Activated naive CD4-positive, alpha-beta T cell treated with anti-CD3 and anti-CD28 coated beads for 36 hours (primary cell): ENCODE measurements at places on chromosomes 5 and 9. TPM values are rescaled to one million over a fixed set of nuclear protein-coding genes. Genes with fewer than 3 reads are reported as not detected.
A peak's percentile ranks its signal among the peaks of the same experiment; 100 is the strongest.

- no peak overlapping the region for H3K27ac ChIP-seq
- no peak for DNase-seq
- peaks cover 28% of the 10 kb centered on the region for H3K36me3 ChIP-seq
- no peak overlapping the region for H3K4me3 ChIP-seq
- H3K4me1 ChIP-seq, result peaks cover 15% of the 10 kb centered on the region
These were observed 79.1 kb downstream of the AOPEP start for GRCh38 chr9:94805585-94805984.

GRCh38 chr9:122348288-122348777 is 22.5 kb upstream of the PTGS1 start:
- H3K4me1 ChIP-seq, result peaks cover 2% of the 10 kb centered on the region
- no peak overlapping the region for H3K4me3 ChIP-seq

- no peaks in the 10 kb centered on the region for H3K27me3 ChIP-seq
- H3K4me1 ChIP-seq, result peaks cover 13% of the 10 kb centered on the region
- H3K36me3 ChIP-seq, result peaks cover 6% of the 10 kb centered on the region
- no peak for DNase-seq
These were observed 9.5 kb downstream of the GM2A start for GRCh38 chr5:151262532-151262931.

DNA sequence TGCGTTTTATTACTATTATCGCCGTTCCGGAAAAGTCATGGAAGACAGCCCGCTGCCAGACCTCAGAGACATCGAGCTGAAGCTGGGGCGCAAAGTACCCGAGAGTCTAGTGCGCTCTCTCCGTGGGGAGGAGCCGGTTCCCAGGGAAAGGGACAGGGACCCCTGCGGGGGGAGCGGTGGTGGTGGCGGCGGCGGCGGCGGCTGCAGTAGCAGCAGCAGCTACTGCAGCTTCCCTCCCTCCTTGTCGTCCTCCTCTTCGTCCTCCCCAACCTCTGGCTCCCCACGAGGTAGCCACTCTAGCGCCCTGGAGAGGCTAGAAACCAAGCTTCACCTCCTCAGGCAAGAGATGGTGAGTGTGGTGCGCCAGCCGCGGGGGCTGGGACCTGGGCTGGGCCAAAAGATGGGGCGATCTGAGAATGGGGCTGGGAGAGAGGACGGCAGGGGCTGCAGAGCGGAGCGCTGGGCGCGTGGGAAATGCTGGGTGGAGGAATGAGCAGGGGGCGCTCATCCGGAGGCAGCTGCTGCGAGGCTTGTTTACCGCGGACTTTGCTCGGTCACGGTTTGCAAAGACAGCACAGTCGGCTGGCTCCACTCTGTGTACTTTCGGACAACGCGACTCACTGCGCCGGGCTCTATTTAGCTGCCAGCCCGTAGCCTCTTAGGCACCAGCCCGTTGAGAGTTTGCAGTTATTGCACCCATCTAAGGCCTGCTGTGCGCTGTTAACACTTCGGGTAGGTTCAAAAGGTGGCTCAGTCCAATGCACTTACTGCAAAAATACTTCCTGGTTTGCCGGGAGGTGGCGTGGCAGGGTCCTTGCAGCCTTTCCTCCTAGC is 1.1 kb downstream of the LURAP1L start:
- peaks cover 23% of the 10 kb centered on the region for H3K27me3 ChIP-seq
- H3K36me3 ChIP-seq, result peaks cover 2% of the 10 kb centered on the region
- DNase-seq, result peak; percentile 8
- no peak overlapping the region for H3K27ac ChIP-seq
- H3K4me3 ChIP-seq, result no peak overlapping the region

GRCh38 chr5:169273451-169273850 is 27.5 kb downstream of the SLIT3 start:
- H3K4me3 ChIP-seq, result no peak overlapping the region
- no peaks in the 10 kb centered on the region for H3K27me3 ChIP-seq
- no peaks in the 10 kb centered on the region for H3K36me3 ChIP-seq
- no peak for DNase-seq

DNA sequence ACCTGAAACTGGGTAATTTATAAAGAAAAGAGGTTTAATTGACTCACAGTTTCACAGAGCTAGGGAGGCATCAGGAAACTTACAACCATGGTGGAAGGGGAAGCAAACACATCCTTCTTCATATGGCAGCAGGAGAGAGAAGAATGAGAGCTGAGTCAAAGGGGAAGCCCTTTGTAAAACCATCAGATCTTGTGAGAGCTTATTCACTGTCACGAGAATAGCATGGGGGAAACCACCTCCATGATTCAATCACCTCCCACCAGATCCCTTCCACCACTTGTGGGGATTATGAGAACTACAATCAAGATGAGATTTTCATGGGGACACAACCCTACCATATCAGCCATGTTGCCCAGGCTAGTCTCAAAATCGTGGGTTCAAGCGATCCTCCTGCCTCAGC is 143.4 kb downstream of the FGF18 start:
- H3K27ac ChIP-seq, result no peak overlapping the region
- no peak overlapping the region for H3K4me3 ChIP-seq
- H3K27me3 ChIP-seq, result peaks cover 10% of the 10 kb centered on the region
- DNase-seq, result peak; percentile 45

GRCh38 chr5:175680463-175680862 is 22.6 kb downstream of the HRH2 start:
- peaks cover 10% of the 10 kb centered on the region for H3K36me3 ChIP-seq
- no peaks in the 10 kb centered on the region for H3K27me3 ChIP-seq
- no peak overlapping the region for H3K27ac ChIP-seq
- peaks cover 55% of the 10 kb centered on the region for H3K4me1 ChIP-seq
- H3K4me3 ChIP-seq, result no peak overlapping the region

GRCh38 chr5:108749128-108749861 is 1.6 kb downstream of the FER start:
- no peaks in the 10 kb centered on the region for H3K36me3 ChIP-seq
- peak overlapping the region; percentile 85 for H3K4me3 ChIP-seq
- H3K27me3 ChIP-seq, result no peaks in the 10 kb centered on the region

DNA sequence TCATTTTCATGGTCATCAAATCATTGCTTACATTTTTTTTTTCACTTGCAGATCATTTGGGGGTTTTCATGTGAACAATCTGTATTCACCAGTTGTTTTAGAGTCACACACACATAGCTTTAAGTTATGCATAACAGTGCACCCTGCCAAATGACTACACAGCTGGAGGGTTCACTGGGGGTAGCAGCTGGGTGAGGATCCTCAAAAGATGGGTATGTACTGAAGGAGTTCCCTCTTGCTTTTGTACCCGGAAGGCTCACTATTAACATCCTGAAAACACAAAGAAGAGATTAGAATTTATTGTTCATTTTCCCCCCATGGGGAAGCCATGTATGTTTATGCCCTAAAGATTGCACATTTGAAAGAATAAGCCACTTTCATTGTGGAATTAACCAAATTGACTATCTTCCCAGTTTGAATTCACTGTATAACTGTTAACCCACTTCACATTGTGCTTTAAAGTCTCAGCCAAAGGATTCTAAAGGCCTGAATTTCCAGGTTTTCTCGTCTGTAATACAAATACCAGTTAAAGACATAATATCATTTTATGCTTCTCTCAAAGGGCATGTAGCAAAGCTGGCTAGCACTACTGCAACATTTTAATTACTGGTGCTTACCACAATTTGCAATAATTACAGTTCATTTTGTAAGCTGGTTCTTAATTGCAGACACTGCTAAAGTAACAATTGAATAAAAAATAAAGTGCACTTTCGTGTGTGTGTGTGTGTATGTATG is 466.4 kb upstream of the MEF2C start:
- H3K4me3 ChIP-seq, result no peak overlapping the region
- no peaks in the 10 kb centered on the region for H3K4me1 ChIP-seq
- DNase-seq, result no peak

DNA sequence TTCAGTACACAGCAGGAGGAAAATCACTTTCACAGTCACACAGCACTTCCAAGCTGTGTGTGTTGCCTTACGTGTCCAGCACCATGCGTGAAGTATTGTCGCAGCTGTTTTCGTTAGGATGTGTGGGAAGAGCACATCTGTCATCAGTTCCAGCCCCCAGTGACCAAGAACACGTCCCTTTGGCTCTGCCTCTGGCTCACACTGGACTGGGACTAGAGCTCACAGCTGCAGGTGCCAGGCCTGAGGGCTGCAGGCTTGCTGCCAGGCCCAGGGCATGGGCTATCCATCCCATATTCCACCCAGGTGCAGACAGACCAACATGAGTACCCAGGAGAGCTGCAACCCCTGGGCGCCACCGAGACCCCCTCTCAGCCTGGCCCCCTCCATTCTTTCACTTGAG is 60.5 kb upstream of the ANKRD33B start:
- no peaks in the 10 kb centered on the region for H3K4me1 ChIP-seq
- no peak for DNase-seq
- no peaks in the 10 kb centered on the region for H3K27me3 ChIP-seq
- no peak overlapping the region for H3K4me3 ChIP-seq
- no peaks in the 10 kb centered on the region for H3K36me3 ChIP-seq

DNA sequence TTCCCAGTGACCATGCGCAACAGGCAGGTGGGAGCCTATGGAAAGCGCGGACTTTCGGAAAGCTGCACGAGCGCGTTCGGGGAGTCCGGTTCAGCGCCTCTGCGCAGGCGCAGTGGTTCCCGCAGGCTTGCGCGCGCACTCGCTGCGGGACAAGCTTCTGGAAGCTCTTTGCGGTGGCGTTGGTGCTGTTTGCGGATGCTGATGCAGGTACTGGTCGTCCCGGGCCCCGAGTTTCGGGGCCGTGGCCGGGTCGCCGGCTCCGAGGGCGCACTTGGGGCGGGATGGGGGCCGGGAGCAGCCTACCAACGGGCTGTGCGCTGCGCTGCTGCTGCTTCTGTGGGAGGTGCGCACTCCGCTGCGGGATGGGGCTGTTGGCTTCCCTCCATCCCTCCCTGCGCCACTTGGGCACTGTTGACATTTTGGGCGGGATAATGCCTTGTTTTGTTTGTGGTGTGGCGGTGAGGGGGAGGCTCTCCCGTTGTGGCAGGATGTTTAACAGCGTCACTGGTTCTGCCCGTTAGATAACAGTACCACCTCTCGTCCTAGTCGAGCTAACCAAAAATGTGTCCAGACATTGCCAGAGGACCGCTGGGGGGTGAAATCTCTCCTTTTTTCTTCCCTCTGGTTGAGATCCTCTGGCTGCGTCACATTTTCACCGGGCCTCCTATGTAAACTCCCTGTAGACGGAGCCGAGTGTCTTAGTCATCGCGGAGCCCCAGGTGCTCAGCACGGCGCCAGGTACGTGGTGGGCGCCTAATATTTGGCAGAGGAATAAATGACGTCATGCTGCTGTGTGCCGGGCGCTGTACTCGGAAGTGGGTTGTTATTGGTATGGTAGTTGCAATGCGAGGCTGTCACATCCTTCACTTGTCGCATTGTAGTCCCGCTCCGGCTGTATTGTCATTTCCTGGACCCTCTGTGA is at the start of gene ZNF483:
Gene ZNF483, plus strand, starts transcription at position 124 of the 922 bp plus-strand sequence. CDS start 2,217 bp downstream, outside the sequence.
- peak; percentile 73 for DNase-seq
- peak within 1 kb of the TSS; percentile 80 for H3K27ac ChIP-seq
- H3K4me1 ChIP-seq, result peaks cover 11% of the 10 kb centered on the region
- H3K36me3 ChIP-seq, result peaks cover 13% of the 10 kb centered on the region

DNA sequence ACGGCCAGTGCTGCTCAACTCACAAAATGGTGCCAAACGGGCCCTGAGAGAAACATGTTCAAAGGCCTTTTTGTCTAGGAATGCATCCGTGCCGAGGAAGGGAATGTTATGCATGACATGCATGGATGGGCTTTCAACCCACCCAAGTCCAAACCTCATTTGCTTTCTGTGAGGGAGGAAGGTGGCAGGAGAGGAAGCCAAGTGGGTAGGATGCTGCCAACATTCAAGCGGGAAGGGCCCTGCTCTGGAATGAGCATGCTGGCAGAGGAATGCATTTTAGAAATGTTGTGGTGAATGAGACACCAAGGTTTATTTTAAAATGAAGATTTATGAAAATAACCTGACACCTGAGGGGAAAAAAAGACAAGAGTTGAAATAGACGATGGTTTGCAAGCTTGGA is 479.1 kb downstream of the CCDC171 start:
- no peak overlapping the region for H3K4me3 ChIP-seq
- no peaks in the 10 kb centered on the region for H3K27me3 ChIP-seq
- no peaks in the 10 kb centered on the region for H3K4me1 ChIP-seq
- no peaks in the 10 kb centered on the region for H3K36me3 ChIP-seq

DNA sequence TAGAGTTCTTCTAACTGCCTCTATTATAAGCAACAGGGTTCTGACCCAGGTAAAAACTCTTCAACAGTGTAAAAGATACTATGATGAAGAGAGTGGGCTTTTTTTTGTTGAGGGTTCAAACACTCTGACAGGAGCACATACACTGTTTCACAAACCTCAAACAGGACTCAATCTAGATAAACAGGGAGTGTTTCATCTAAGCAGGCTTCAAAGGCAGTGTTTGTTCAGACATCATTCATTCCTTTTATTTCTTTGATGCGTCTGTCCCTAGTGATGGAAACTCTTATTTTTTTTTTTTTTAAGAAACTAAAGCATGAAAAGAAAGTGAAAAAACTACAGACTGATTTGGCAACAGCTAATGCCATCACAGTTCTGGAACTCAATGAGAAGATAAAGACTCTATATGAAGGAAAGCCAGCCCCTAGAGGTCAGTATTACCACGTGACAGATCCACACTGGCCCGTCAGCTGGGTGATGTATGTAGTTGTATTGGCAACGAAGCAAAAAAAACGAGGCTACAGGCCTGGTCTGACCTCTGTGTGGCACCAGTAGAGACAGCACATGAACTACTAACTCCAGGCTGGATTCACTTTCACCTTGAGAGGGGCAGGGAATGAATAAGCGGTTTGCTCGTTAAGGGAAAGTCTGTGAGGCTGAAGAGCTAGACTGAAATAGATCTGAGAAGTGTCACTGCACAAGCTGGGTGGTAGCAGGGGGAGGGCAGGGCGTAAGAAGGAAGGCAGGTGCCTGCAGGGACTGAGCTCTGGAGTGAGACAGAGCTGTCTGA is 172.2 kb downstream of the CCDC192 start:
- H3K4me3 ChIP-seq, result no peak overlapping the region
- peak; percentile 59 for DNase-seq
- no peak overlapping the region for H3K27ac ChIP-seq
- no peaks in the 10 kb centered on the region for H3K36me3 ChIP-seq
- H3K4me1 ChIP-seq, result no peaks in the 10 kb centered on the region

- H3K36me3 ChIP-seq, result no peaks in the 10 kb centered on the region
- no peak for DNase-seq
- H3K4me1 ChIP-seq, result peaks cover 6% of the 10 kb centered on the region
- H3K27me3 ChIP-seq, result no peaks in the 10 kb centered on the region
- H3K27ac ChIP-seq, result no peak overlapping the region
- H3K4me3 ChIP-seq, result no peak overlapping the region
These were observed 81.6 kb downstream of the PTCH1 start for GRCh38 chr9:95435074-95435728.

DNA sequence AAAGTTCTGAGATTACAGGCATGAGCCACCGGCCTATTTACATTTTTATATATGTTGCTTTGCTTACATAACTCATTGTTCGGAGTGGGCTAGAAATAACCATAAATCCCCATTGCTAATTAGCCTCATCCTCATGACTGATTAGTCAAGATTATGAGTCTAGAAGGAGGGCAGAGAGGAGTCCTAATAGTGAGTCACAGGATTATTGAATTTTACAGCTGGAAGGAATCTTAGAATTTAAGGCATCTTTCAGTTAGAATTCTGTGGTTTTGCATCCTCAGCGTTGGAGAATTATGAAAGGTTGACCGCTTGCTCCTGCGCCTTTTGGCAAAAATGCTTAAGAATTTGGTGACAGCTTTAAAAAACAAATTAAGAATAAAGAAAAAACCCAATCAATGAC is 2.6 kb upstream of the PBX3 start:
- H3K4me3 ChIP-seq, result no peak overlapping the region
- peaks cover 6% of the 10 kb centered on the region for H3K27me3 ChIP-seq
- peaks cover 4% of the 10 kb centered on the region for H3K36me3 ChIP-seq
- DNase-seq, result no peak
- H3K4me1 ChIP-seq, result peaks cover 15% of the 10 kb centered on the region

DOCK8 gene
- total RNA-seq, result 114 TPM

ACTBL2 gene
- total RNA-seq, result not detected

PTGDS gene
- total RNA-seq, result not detected

HBEGF gene
- 8.7 TPM for total RNA-seq

PCDHA12 gene
- total RNA-seq, result not detected
